ENCODE measurements at places on chromosomes 16 and 17.

DNA sequence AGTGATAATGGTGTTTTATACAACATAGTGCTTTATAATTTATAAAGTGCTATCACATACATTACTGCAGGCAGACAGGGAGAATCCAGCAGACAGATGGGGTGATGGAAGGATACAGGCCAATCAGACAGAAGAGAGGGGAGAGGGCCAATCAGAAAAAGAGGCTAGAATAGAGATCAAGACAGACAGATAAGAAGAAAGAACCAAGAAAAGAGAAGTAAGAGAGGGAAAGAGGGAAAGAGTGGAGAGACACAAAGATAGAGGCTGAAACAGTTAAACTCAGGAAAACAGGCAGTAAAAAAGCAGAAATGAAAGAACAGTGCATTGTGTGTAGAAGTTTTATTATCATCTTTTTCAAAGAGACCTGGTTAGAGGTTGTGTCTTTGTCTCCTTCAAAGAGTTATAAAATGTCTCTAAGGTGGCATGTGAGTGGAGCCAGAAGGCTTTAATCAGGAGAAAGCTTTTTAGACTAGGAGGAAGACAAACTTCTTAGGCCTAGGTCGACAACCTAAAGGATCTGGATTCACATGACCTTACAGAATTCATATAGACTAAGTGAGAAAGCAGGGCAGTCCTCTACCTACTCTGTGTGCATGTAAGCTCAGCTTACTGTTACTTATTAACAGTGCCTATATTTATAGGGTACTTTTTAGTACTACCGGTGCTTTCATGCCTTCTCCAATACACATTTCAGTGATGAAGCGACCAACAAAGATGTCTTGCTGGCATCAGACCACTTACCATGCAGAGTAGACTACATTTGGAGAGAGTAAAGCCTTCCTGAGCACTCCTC is 8.3 kb upstream of the CHD3 start:
- no peak for DNase-seq

DNA sequence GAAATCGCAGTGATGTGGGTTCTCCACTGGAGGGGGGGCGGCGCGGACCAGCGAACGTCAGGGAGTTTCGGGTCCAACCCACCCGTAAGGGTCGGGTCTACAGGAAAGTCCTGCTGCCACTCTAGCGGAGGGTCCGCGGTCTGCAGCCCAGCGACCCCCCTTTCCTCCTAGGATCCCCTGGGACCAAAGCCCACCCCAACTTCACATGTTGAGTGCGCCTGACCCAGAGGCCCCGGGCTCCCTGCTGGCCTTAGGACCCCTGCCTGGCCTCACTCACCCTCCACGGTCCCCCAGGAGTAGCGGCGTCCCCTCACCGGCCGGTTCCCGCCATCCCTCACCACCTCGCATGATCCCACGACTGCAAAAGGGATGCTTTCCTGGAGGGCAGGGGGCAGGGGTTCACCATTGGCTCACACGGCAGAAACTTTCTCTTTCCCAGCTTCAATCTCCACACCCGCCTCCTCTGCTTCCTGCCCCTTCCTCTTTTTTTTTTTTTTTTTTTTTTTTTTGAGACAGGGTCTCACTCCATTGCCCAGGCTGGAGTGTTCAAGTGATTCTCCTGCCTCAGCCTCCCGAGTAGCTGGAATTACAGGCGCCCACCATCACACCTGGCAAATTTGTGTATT is 3.1 kb downstream of the SEPTIN1 start:
- no peak for DNase-seq

GRCh38 chr16:72789465-72789864 is 258.5 kb downstream of the ZFHX3 start:
- DNase-seq: no peak

- DNase-seq: no peak
Measured at GRCh38 chr16:10684511-10685151, 10.1 kb downstream of the TEKT5 start.
